ENCODE measurements at places on chromosomes 12 and 14. TPM values are rescaled to one million over a fixed set of nuclear protein-coding genes. Genes with fewer than 3 reads are reported as not detected.

OR6C75 gene
- not detected for total RNA-seq

DEPDC4 gene
- total RNA-seq, result 1.9 TPM

LRRK2 gene
- total RNA-seq, result not detected

CLEC2A gene
- total RNA-seq, result not detected

SLC25A21 gene
- not detected for total RNA-seq

REC8 gene
- total RNA-seq, result 72.3 TPM

ANAPC5 gene
- total RNA-seq, result 127 TPM

CLEC9A gene
- not detected for total RNA-seq

RPAP3 gene
- total RNA-seq, result 44.3 TPM

SRGAP1 gene
- 0.22 TPM for total RNA-seq

GPR162 gene
- 0.17 TPM for total RNA-seq

OR11H7 gene
- not detected for total RNA-seq

LBHD2 gene
- total RNA-seq, result not detected

PTCSC3 gene
- total RNA-seq, result not detected

IL22 gene
- 4.1 TPM for total RNA-seq

FOXG1 gene
- not detected for total RNA-seq

ARHGEF25 gene
- 0.51 TPM for total RNA-seq

DPF3 gene
- total RNA-seq, result 11.6 TPM

SLC41A2 gene
- 22.3 TPM for total RNA-seq

Data from T-helper 1 cell treated with Interleukin-12 subunit alpha and Interleukin-12 subunit beta and Interleukin-4 antibody, amounts not matched to agents 30 ng/mL and 1 ng/mL, for 36 hours (primary cell).